ENCODE measurements at places on chromosomes 7 and 10.

DNA sequence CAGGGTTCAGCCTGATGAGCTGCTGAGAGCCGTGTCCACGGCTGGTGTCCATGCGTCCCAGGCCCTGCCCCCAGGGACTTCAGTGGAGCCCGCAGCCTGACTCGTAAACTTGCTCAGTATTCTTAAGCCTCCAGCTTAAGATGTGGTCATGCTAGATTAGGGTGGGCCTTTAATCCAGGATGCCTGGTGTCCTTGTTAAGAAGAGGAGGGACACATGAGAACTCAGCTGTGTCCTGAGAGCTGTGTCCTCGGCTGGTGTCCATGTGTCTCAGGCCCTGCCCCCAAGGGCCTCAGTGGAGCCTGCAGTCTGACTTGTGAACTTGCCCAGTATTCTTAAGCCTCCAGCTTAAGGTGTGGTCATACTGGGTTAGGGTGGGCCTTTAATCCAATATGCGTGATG lies 23.0 kb downstream of the DOCK1 start:
- DNase-seq: no peak

GRCh38 chr7:23545493-23545892 lies 13.7 kb upstream of the TRA2A start:
- DNase-seq: no peak

- DNase-seq: peak; percentile 39
Observed at GRCh38 chr7:50782375-50783208, at the start of gene GRB10. TSS of gene GRB10 (minus strand) at chr7:50782896. CDS start at chr7:50732322, 50,574 bp downstream.

DNA sequence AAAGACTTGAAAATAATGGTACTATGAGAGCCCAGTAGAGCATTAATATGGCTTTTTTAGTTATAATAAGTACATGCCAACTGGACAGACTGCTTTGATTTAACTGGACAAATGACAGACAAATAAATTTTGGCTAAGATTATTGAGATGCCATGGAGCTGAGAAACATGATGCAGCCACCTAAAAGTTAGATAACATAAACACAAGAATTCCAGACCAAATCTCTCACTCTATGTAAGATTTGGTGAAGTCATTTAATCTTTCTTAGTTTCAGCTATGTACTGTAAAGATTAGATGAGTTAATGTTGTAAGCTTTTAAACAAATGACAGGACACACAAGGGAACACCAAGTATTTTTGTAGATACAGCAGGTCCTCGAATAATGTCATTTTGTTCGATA lies 118.2 kb downstream of the CACNA2D1 start:
- no peak for DNase-seq

DNA sequence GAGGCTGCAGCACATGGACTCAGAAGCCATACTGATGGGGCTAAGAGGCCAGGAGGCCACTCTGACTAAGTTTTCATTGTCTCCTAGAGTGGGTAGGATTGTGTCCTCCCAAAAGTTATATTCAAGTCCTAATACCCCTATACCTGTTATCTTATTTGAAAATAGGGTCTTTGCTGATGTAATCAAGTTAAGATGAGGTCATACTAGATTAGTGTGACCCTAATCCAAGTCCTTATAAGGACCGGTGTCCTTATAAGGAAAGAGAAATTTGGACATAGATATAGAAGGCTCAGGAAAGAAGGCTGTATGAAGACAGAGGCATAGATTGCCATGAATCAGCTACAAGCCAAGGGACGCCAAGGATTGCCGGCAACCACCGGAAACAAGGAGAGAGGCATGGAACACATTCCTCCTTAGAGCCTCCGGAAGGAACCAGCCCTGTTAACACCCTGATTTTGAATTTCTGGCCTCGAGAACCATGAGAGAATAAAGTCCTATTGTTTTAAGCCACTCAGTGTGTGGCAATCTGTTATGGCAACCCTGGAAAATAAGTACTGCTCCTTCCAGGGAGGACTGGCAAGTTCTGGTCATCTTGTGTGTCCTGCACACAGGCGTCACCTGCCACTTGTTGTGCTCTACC lies 157.0 kb downstream of the EMX2 start:
- no peak for DNase-seq

DNA sequence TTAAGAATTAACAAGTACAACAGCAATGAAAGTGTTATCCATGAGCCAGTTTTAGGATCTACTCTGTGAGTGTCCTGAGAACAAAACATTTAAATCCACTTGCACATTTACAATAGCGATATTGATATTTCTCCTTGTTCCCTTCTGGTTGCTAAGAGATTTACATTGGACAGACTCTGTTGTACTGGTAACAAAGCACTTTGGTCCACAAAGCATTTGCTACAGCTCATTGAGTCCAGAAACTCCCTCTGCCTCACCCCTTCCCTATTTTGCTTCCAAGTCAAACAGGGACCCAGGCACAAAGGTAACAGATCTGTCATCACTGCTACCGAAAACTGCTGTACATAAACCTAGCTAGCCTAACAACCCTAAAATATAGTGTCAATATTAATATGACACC lies 2.1 kb downstream of the ANK3 start:
- no peak for DNase-seq

DNA sequence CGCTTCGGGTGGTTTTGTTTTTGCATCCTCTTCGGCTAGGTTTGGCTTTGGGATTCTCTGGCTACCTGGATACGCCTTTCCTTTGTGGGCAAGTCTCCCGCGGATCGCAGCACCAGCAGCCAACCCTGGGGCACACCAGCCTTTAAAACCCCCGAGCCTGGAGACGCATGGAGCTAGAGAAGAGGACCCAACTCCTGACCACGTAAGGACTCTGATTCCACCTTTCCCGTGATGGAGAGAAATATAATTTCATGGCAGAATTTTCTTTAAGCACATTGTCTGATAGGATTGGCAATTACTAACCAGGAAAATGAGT lies 535.4 kb upstream of the GALNT17 start:
- no peak for DNase-seq

DNA sequence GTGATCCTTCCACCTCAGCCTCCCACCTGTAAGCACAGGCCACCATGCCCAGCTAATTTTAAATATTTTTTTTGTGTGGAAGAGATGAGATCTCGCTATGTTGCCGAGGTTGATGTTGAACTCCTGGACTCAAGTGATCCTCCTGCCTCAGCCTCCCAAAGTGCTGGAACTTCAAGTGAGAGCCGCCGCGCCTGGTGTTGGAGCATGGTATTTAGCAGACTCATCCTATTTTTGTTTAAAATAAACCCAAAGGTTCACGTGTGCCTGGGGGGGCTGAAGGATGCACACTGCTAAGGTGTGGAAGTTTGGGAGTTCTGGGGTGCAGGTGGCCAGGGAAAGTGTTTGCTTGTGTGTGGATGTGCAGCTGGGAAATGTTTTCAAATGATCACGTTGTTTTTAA lies 18.1 kb downstream of the PDGFA start:
- DNase-seq: no peak

GRCh38 chr7:55036950-55037736 lies 18.3 kb downstream of the EGFR start:
- DNase-seq: no peak

GRCh38 chr10:79052291-79053080 lies 16.3 kb upstream of the ZMIZ1 start:
- peak; percentile 29 for DNase-seq

GRCh38 chr7:127047521-127047920 lies 205.2 kb downstream of the GRM8 start:
- no peak for DNase-seq

GRCh38 chr10:127151981-127152699 lies 44.3 kb downstream of the INSYN2A start:
- DNase-seq: no peak

GRCh38 chr7:108561047-108561619 lies 8.4 kb downstream of the THAP5 start:
- DNase-seq: no peak

DNA sequence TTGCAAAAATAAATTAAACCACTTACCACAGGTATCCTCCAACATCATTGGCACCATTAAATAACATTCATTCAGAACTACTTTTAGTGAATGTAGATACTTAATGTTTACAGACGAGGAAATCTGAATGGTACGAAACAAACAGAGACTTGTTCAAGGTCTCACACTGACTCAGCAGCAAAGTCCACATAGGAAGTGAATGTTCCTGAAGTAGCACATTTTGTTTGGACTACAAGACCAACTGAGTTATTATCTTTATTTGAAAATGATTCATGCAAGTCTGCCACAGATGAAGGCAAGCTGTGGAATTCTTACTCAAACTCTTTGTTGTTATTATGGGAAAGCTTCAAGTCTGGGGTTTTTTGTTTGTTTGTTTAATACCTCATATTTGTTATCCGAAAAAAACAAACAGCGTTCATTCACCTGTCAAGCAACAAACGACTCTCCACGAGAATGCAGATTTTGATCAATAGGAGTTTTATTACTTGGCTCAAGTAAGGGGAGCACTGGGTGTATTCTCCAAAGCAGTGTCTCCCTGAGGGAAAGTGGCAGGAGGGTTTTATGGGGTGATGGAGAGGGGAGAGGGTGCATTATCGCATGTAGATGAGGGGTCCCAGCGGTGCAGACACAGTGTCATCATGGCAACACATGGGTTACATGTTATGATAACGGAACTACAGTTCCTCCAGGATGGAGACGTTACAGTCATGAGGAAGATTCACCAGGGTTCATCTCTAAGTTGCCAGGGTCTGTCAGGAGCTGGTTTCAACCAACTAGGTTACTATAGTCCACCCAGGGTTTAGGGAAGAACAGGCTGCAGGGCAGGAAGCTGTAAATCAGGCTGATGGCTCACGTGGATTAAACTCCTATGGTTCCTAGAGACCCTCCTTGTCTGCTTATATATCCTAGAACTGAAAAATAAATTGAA lies 147.7 kb upstream of the AKR1E2 start:
- DNase-seq: no peak

DNA sequence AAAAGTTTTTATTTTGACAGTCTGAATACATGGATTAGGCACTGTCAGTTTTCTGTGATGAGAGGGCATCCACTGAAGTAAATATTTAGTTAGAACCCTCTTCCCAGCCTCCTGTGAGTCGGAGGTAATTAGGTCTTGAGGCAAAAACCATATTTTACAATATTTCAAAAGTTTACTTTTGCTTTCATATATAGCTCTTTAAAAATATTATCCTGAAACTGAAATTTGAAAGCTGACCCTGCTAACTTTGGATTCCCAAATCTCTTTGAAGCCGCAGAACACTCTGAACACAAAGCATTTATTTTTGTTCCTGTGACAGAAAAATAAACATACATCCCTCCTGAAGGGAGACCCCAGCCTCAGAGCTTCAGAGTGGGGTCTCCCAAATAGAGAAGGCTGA lies 317.4 kb downstream of the KIF20B start:
- DNase-seq: no peak

GRCh38 chr10:2120746-2121145 lies 383.4 kb upstream of the ADARB2 start:
- no peak for DNase-seq

- DNase-seq: peak; percentile 91
Observed at GRCh38 chr7:13989126-13989948, at the start of gene ETV1. TSS of gene ETV1 (minus strand) at chr7:13989666. CDS start at chr7:13989052, 614 bp downstream.

DNA sequence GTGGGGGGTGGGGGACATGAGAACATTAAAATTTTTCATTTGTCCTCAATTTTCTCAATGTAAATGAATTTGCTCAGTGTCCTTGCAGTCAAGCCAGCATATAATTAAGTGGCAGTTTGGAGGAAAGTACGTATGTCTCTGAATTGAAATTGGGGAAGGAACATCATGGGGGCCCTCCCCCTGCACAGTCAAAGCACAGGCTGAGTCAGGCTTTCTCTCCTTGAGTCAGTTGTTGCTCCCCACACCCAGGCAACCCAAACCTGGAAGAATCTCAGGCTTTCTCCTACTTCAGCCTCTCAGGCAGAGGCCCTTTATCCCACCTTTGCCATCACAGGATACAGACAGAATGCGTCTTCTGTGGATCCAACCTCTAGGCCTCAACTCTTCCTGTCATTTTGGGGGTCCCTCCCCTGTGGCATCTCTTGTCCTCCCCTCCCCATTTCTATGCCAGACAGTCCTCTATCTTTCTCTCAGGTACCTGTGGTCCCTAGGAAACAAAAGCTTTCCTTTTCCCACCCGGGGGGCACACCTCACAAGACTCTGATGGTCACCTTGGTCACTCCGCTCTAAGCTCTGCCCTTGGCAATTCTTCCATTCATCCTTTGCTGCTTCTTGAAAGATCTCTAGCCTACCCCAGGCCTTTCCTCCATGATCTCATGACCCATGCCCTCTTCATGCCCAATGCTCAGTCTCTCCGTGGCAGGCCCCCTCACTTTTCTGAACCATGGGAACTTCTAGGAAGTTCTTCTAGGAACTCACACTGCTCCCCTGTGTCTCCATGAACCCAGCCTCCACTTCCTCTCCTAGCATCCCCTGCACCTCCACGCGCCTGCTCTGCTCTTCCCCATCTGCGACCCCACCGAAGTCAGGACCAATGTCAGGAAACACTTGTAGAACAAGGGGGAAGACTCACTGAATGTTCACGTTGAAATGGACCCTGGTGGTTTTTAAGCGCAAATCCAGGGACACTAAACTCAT lies 40.4 kb downstream of the CREB3L2 start:
- no peak for DNase-seq

DNA sequence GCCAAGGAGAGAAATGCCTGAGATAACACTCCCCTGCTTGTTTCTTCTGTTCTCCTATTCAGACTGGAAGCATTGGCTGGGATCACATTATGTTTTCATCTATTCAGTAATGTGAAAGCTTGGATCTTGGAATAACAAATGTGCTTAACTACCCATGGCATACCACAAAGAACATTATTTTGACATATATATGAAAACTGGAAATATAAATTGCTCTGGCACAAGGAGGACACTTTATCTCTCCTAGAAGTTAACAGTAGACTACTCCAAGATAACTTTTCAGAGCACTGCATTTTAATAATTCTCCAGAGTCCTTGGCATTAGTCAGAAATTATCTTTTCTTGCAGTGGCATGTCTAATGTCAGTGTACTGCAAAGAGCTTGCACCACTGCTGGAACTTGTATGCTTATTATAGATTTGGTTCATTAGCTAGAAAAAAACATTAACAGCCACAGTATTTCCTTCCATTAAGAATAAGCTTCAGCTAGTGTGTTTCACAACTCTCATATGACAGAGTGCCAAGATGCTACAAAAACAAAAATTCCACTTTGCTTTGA lies 169.3 kb upstream of the LRRN3 start:
- no peak for DNase-seq

- no peak for DNase-seq
Observed at GRCh38 chr10:6737080-6737641, 157.1 kb upstream of the PRKCQ start.

DNA sequence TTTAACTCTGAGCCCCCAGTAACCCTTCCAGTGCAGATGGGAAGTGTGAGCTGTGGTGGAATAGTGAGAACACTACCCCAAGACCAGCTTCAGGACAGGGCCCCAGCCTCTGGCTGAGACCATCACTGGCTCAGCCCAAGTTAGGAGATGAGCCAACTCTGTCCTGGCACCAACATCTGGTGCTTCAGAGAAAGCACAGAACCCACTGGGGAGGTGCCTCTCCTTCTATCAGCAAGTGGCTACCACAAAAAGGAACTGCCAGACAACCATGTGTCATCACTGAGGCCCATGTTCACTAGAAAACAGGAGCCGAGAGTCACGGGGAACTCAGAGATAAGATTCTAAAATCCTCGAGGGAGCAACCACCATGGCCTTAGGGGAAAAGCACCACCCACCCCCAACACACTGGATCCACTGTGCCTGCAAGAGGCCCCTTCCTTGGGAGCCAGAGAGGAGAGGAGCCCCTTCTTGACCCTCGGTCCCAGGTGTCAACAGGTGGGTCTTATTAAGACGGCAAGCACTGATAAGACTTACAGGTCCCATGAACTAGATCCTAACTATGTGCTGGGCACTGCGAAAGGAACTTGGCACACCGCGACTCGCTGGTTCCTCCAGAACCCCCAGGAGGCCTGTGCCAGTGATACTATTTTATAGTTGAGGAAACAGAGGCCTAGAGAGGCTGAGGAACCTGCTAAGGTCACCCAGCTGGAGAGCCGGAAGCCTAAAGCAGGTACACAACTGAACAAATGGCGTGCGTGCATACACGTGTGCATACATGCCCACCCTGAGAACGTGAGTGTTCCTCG lies 102.7 kb downstream of the FAM53B start:
- peak; percentile 71 for DNase-seq

All from femur (tissue), 1 donor.